ENCODE measurements at places on chromosomes 6 and 20.

DNA sequence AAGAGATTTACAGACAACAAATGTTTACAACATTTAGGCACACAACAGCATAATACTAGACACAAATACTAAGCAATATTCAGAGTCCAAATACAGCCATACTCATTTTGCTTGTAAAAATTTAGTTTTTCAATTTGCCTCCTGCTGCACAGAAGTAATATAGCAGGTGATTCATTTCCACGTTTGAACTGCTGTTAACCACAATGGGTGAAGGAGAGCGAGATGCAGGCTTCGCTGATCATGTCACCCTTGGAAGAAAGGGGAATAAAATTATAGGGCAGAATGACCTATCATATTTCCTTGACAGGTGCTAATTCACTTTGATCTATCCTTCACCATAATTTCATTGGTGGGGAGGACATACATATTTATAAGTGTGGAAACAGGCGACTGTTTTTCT is 643.8 kb upstream of the AGPAT4 start:
- DNase-seq, result peak; percentile 61

DNA sequence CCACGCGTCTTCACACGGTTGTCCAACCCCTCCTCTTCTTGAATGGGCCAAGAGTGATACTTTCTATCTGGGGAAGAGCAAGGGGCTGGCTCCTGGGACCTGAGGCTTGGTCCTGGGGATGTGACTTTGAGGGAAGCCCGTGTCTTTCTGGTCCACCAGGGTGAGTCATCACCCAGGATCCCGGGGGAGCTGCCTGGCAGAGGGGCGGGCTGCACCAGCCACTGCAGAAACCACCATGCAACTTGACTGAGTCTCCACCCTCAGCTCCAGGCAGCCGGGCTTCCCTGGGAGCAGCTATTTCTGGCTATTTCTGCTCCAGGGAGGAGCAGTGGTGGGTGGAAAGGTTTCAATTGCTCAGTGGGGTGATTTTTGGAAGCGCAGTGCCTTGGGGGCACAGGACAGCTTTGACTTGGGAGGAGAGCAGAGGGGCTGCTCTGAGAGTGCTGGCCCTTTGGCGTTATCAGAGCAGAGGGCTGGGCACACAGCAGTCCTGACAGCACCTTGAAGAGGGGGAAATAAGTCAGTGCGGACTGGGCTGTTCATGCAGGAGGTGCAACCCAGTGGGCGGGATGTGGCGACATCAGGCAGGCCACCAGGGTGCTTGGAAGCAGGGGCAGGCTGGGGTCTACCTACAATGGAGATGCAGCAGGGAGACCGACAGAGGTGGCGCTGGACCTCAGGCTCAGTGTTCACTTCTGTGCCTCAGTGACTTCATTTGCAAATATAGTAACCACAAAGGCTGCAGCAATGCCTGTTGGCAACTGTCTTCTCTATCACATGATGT is 45.1 kb upstream of the FAM83D start:
- DNase-seq, result no peak

- DNase-seq, result no peak
Observed at GRCh38 chr6:78578430-78578829, 288.9 kb upstream of the IRAK1BP1 start.

DNA sequence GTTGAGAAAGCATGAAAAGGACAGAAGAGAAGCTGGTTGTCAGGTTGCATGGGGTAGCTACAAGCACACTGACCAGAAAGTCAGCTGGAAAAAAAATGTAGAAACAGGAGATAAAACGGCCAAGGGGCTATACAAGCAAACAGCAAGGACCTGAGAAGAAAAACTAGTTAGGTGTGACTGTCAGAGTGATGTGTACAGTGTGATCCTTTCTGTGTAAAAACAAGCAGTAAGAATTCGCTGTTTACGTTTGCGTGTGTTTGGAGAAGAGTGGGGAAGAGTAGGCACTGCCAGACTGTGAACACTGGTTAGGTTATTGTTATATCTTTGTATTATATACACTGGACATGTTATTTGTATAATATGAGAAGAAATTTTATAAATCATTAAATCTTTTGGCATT is 28.1 kb downstream of the PTPN1 start:
- DNase-seq, result no peak

- no peak for DNase-seq
Observed at GRCh38 chr6:1281746-1282145, 30.2 kb upstream of the FOXQ1 start.

GRCh38 chr20:32484958-32485769 is 100.0 kb downstream of the NOL4L start:
- DNase-seq, result peak; percentile 63

Measured in NCI-H1092 treated with DMSO at 0.1 percent for 48 hours (cell line).